ENCODE measurements at places on chromosomes 13 and 19. TPM values are rescaled to one million over a fixed set of nuclear protein-coding genes. Genes with fewer than 3 reads are reported as not detected.

- no peak for DNase-seq
Observed at GRCh38 chr13:109734002-109734785, 52.2 kb downstream of the IRS2 start.

Gene KLF1
- not detected for total RNA-seq

- DNase-seq, result peak; percentile 100
Observed at GRCh38 chr19:12722566-12723380, 959 bp downstream of the TNPO2 start.

DNA sequence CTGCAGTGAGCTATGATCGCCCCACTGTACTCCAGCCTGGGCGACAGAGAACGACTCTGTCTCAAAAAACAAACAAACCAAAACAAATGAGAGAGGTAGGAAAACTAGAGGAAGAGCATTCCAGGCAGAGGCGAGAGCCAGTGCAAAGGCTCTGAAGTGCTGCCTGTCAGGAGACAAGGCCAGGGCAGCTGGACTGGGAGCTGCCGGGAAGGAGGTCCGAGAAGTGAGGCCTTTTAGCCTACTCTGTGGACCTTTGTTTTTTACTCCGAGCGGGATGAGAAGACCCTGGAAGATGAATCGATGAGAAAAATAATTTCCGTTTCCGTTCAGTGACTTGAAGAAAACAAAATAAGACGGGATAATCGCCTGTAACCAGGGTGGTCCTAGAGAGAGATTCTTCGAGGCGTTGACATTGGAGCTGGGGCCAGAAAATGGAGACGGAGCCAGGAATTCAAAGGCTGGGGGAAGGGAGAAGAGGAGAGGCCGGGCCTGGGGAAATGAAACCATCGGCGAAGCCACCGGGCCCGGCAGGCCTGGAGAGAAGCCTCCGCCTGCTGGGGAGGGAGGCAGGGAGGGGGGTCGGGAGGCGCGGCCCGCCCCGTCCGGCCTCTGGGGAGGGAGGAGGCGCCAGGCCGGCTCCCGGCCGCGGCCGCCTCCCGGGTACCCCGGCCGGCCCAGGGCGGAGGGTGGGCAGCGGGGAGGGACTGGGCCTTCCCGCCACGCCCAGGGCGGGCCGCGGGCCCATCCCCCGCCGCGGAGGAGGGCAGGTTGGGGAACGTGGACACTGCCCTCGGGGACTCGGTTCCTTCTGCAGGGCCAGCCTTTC is 7.8 kb upstream of the SERTAD1 start:
- peak; percentile 77 for DNase-seq

Gene PLIN4
- 0.32 TPM for total RNA-seq

Gene STAP2
- 0.57 TPM for total RNA-seq

DNA sequence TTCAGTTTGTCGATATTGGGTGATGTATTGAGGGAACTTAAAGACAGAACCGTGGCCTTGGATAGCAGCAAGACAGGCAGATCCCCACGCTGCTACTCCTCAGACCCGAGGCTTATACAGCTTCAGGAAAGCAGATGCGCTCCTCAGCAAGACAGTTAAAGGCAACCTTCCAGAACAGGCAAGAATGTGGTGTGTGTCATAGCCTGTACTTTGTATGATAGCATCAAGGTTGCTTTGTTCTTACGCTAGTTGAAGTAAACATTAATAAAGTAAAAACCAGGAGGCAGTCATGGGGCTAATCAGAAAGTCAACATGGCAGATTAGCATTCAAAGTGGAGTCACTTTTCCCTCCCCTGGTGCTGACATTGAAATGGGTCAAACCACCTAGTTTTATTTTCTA is 473.2 kb downstream of the DCT start:
- DNase-seq, result no peak

GRCh38 chr19:11482384-11483050 is 1.7 kb upstream of the ELAVL3 start:
- DNase-seq, result peak; percentile 95

Gene CEACAM19
- not detected for total RNA-seq

GRCh38 chr13:28136916-28137315 is 1.4 kb upstream of the PAN3 start:
- DNase-seq, result peak; percentile 10

DNA sequence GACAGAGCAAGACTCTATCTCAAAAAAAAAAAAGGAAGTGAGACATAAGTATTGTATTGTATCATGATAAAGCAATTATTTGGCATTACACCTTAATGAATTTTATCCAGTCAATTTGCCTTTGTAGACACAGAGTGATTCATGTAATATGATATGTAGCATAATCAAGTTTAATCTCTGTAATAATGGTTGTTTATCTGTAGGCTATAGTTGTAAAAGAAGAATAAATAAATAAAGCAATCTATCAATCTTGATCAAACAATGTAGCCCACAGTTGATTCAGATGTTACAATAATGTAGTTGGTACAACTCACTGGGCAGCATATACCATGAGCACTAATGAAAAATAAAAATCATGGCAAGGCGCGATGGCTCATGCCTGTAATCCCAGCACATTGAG is 28.5 kb upstream of the CEACAM20 start:
- DNase-seq, result no peak

GRCh38 chr13:52743988-52744387 is 4.4 kb upstream of the CNMD start:
- no peak for DNase-seq

DNA sequence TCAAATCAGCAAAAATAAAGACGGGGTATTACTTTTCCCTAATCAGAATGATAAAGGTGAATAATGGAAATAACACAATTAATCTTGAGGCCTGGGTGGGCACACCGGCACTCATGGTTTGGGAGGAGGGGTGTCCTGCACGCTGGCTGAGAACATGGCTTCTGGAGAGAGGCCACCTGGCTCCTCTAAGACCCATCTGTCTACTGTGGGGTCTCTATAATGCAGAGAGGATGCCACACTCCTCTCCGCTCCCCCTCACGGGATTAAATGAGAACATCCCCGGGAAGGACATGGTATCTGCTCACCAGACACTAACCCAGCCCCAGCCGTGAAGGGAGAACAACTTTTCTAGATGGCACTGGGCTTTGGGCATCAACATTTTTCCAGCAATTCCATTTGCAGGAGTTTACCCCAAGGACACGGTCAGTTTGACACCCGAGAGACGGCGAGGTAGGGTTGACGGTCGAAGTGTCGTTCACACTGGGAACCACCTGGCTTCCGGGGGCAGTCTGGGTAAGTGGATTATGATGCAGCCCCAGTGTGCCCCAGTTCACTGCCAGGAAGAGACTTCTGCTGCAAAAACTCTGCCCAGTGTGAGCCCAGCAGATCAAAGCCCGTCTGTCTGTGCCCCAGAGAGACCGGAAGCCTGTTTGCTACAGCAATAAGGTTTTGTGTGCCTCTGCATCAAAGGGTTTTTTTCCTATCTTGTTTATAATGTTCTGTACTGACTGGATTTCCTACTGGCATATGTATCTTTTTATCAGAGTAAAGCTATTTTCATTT is 56.6 kb downstream of the CEBPG start:
- no peak for DNase-seq

- no peak for DNase-seq
Observed at GRCh38 chr19:15780610-15781418, 6.6 kb upstream of the OR10H5 start.

Gene URAD
- total RNA-seq, result not detected

DNA sequence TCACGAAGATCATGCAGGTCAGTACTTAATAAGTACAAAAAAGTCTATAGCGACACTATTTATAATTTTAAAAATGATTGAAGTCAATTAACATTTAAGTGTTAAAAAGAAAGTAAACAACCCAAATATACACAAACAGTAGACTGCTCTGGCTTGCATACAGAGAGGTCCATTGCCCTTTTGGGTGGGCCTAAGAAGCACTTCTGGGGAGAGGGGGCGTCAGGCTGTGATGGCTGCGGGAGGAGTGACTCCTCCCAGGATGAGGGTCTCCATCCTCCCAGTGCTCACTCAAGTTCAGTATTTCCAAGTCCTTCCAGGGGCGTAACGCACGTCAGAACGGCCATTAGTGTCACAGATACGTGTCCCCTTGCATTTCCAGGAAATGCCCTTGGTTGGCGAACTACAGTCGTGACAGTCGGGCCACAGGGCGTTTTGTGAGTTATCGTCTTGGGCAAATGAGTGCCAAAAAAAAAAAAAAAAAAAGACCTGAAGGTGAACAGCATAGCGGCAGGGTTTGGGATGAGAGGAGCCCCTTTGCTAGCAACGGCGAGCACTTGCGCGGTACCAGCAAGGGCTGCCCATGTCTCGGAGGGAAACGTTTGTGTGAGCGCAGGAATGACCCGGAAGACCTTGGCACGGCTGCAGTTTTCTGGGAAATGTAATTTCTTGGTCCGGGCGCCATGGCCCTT is at the start of gene SCGB2B2:
TSS of gene SCGB2B2 (minus strand) at position 463 of the 689 bp plus-strand sequence. CDS start 82,596 bp downstream, outside the sequence.
- DNase-seq, result peak; percentile 77

Gene C1QTNF9
- not detected for total RNA-seq

DNA sequence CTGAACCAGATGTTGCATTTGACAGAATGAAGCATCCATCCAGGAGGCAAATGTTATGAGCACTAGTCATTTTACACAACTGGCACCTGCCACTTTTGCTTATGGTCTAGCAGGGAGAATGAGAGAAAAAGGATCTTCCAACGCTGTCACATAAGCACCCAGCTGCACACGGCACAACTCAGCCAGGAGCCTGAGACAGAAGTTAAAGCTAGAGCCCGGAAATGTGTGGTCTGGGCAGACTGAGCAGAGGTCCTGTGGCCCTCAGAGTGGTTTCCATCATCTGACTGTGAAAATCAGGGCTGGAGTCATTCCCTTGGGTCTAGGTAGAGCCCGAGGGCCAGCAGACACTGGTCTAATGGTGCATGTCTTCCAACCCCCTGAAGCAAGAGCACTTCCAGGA is 78.4 kb upstream of the XPO4 start:
- DNase-seq, result no peak

Gene TSHZ3
- not detected for total RNA-seq

DNA sequence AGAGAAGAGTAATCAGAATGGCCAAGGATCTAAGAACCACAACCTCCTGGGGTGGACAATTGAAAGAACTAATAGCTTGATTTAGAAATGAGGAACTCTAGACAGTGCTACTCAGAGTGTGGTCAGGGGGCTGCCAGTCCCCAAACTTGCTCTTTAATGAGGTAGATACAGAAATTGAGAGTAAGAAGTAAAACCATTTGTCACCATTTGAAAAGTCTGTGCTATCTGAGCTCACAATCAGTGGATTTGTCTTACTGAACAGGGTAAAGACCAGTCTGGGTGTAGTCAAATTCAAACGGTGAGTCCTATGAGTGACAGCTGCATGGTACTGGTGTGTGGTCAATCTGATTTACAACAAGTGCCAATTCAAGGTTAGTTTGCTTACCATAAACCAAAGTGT is 118.9 kb downstream of the KL start:
- no peak for DNase-seq

- DNase-seq, result no peak
Observed at GRCh38 chr13:88217372-88217771, 546.2 kb downstream of the SLITRK5 start.

GRCh38 chr13:80096383-80096782 is 244.5 kb downstream of the SPRY2 start:
- DNase-seq, result no peak

Gene PRODH2
- total RNA-seq, result not detected

- no peak for DNase-seq
Observed at GRCh38 chr19:54648129-54648528, 14.7 kb upstream of the LILRB4 start.

DNA sequence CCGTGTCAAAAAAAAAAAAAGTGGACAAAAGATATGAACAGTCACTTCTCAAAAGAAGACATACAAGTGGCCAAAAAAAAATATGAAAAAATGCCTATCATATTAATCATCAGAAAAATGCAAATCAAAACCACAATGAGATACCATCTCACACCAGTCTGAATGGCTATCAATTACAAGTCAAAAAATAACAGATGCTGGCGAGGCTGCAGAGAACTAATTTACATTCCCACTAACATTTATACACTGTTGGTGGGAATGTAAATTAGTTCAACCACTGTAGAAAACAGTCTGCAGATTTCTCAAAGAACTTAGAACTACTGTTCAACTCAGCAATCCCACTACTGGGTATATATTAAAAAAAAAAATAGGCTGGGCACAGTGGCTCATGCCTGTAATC is 26.5 kb upstream of the FOXO1 start:
- no peak for DNase-seq

- no peak for DNase-seq
Observed at GRCh38 chr19:9009935-9010651, at the start of gene MUC16. MUC16 (minus strand) TSS chr19:9010409.

DNA sequence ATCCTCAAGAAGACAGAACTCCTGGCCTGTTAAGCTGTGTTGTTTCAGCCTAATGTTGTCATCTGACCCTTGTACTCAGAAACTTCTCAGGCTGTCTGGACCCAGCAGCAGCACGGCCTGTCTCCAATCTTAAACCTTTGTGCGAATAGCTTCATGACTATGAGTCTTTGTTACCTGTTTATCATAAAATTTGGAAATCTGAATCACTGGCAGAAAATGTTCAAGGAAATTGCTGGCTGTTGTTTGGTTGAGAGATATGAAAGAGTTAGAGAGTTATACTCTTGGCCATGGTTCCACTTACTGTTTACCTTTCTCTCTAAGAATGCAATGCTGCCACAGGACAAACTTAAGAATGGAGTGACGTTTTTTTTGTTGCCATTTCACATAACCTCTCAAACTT is 59.6 kb downstream of the EFNB2 start:
- DNase-seq, result no peak

GRCh38 chr13:42328672-42329071 is 56.7 kb downstream of the AKAP11 start:
- no peak for DNase-seq

- no peak for DNase-seq
Observed at GRCh38 chr19:32296694-32297093, 48.7 kb upstream of the ZNF507 start.

DNA sequence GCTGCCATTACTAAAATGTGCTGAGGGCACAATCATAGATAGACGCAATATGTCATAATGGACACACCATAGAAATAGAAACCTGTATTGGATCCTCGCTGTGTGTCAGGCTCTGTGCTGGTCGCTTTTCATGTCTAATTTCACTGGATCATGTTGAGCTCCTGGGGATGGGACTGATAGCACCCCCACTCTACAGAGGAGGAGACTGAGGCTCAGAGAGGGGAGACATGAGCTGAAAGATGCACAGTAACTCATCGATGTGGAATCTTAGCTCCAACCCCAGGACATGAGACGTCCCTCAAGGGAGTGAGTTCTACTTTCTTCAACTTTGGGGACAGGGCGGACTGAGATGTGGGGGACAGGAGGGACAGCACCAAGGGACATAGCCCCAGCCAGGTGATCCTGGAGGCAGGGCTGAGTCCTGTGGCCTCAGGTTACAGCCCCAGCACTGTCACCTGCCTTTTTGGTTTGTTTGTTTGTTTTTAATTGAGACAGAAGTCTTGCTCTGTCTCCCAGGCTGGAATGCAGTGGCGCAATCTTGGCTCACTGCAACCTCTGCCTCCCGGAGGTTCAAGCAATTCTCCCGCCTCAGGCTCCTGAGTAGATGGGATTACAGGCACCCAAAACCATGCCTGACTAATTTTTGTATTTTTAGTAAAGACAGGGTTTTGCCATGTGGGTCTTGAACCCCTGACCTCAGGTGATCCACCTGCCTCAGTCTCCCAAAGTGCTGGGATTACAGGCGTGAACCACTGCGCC is 6.6 kb upstream of the GIPC1 start:
- no peak for DNase-seq

DNA sequence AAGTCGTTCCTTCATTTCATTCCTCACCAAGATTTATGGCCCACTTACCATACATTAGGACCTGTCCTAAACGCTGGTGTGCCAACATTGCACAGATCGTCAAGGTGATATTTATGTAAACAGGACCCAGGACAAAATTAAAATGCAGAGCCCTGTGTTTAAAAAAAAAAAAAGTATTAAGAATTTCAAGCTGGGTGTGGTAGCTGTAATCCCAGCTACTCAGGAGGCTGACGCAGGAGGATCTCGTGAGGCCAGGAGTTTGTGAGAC is 6.5 kb upstream of the ZNF444 start:
- no peak for DNase-seq

- DNase-seq, result no peak
Observed at GRCh38 chr19:45147835-45148676, 12.7 kb downstream of the NKPD1 start.

Gene RELB
- 61.7 TPM for total RNA-seq

All from OCI-LY7 (cell line).